IgD-negative memory B cell (primary cell): ENCODE measurements at places on chromosomes 5 and 9. TPM values are rescaled to one million over a fixed set of nuclear protein-coding genes. Genes with fewer than 3 reads are reported as not detected.

Gene MEF2C
- 238 TPM for polyA plus RNA-seq

Gene N4BP3
- 10.1 TPM for polyA plus RNA-seq

Gene PITX1
- 0.38 TPM for polyA plus RNA-seq

Gene STC2
- polyA plus RNA-seq, result not detected

Gene C5orf52
- polyA plus RNA-seq, result not detected

Gene SLC34A3
- polyA plus RNA-seq, result not detected

Gene SHISAL2B
- polyA plus RNA-seq, result not detected

Gene TRIM14
- 43.0 TPM for polyA plus RNA-seq

Gene PCDHGB3
- not detected for polyA plus RNA-seq

Gene PDE8B
- polyA plus RNA-seq, result not detected

Gene NR4A3
- polyA plus RNA-seq, result 0.60 TPM

Gene GBGT1
- 1.7 TPM for polyA plus RNA-seq

Gene FOXD4L5
- polyA plus RNA-seq, result not detected

Gene NSG2
- not detected for polyA plus RNA-seq

Gene PFN3
- polyA plus RNA-seq, result not detected

Gene NMUR2
- polyA plus RNA-seq, result not detected

Gene OTP
- polyA plus RNA-seq, result not detected
